Astrocyte of the spinal cord (primary cell): ENCODE measurements at places on chromosomes 1 and 21.

- DNase-seq: no peak
Measured at GRCh38 chr1:221437171-221437570, 304.7 kb downstream of the DUSP10 start.

- DNase-seq: no peak
Measured at GRCh38 chr1:199167460-199167859, 528.6 kb downstream of the PTPRC start.

- DNase-seq: no peak
Measured at GRCh38 chr1:200919386-200919785, 24.7 kb downstream of the INAVA start.

- DNase-seq: no peak
Measured at GRCh38 chr1:6560267-6560666, 5.2 kb downstream of the TAS1R1 start.
